ENCODE measurements at places on chromosomes 5 and 9.

DNA sequence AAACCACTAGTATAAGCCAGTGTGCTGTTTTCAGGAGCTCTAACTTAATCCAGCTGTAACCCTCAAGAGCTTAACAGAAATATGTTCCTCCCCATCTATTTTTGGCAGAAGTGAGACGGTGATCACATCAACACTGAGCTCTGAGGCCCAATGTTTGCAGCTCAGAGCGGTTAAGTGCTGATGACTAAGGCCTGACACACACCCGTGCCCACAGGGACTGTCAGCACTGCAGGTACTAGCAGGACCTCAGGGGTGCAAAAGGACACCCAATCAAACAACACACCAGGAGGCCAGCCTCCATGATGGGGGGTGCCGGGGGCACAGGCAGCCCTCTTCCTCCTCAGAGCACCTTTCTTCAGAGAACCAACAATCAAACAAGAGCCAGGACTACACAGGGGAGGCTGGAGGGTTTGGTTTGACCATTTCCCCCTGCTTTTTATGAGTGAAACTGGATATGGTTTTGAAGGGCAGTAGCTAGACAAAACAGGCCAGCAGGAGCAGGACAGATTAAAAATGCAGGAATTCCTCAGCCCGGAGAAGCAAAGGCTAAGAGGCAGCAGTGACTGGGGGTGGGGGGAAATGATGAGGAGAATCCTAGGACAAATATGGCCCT is 61.3 kb downstream of the RAPGEF1 start:
- DNase-seq, result peak; percentile 64

DNA sequence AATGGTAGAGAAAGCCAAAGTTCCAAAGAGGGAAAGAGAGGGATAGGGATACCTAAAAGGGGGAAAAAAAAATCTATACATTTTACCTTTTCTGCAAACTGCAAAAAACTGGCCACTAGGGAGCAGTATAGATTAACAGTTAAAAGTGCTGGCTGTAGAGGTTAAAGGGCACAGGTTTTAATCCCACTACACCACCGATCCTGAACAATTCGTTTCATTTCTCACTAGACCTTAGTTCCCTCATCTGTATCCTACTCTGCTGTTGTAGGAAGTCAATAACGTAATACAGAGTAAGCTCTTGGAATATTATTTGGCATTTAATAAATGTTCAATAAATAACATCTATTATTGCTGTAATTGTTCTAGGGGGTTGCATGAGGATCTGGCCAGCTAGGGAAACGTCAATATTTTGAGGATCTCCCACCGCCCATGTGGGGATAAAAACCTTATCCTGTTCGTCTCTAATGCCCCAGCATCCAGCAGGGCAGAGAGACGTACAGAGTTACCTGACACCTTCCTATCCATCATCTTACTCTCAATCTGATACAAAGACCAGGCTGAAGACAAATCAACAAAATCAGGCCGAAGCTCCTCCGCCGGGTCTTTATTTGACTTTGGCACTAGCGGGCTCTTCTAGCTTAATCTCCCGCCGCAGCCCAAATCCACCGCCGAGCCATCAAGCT is 757 bp downstream of the CDC26 start:
- DNase-seq, result peak; percentile 12

- DNase-seq, result no peak
Measured at GRCh38 chr5:105371169-105371568, 1808.6 kb upstream of the NUDT12 start.

DNA sequence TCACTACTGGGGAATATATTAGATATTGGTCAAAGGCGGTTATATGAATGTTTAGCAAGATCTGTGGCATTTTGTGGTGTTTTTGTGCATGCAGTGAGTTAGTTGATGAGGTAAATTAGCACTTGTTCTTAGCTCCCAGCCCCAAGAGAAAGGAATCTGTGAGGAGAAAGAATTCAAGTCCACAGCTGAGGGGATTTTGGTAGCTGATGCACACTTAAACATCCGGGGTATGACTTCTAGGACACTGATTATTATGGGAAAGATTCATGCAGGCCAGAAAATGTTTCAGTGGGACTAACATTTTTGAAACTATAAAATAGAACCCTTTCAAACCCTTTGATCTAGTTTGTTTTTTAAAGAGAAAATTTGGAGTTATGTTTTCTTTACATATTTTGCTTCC is 118.2 kb upstream of the RPS23 start:
- DNase-seq, result no peak

GRCh38 chr5:136820848-136821247 is 455.5 kb upstream of the TRPC7 start:
- DNase-seq, result no peak

Measured in stimulated activated CD4-positive, alpha-beta T cell treated with anti-CD3 and anti-CD28 coated beads, Interleukin-2, amount 100 ng/mL, for 48 hours (primary cell).